Fibroblast of upper back skin (primary cell): ENCODE measurements at places on chromosomes 13 and 19.

DNA sequence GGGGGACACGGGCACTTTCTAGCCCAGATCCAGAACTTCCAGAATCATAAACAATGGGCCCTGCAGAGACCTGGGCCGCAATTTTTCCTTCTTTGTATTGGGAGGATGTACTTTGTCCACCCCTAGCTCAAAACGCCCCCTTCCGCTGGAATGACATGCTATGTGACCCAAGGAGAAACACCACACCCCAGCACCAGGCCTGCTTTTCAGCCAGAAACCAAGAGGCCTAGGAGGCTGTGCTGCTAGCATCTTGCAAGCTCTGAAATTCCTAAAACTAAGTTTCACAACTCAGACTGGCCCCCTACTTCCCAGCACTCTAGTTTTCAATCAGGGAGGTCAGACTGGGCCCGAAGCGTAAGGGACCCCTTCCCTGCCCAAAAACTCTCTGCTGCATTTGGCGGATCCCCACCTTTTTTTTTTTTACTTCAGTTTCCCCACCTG lies 538 bp downstream of the LSM4 start:
- peak; percentile 65 for DNase-seq

GRCh38 chr19:9849791-9850190 lies 14.7 kb downstream of the PIN1 start:
- no peak for DNase-seq

- DNase-seq: no peak
Observed at GRCh38 chr19:35085947-35086346, 29.7 kb upstream of the FXYD3 start.

GRCh38 chr19:28519952-28520861 lies 692.7 kb downstream of the UQCRFS1 start:
- DNase-seq: no peak

- peak; percentile 61 for DNase-seq
Observed at GRCh38 chr19:5627395-5627904, 4.6 kb downstream of the SAFB start.

DNA sequence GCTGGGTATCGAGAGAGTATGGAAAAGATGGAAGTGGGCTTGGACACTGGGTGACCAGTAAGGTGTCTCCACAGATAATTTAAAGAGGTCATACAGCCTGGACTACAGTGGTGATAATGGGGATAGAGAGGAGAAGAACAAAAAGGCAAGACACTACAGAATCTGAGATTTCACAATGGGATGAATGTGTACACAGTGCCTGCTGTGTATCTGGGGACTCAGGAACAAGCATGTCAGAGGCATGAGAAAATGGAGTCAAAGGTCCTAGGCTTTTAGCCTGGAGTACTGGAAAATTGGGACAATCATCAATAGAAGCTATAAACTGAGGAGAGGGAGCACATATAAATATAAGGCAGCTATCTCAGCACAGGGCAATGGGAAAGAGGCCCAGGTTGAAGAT lies 69.4 kb downstream of the TSC22D1 start:
- no peak for DNase-seq

DNA sequence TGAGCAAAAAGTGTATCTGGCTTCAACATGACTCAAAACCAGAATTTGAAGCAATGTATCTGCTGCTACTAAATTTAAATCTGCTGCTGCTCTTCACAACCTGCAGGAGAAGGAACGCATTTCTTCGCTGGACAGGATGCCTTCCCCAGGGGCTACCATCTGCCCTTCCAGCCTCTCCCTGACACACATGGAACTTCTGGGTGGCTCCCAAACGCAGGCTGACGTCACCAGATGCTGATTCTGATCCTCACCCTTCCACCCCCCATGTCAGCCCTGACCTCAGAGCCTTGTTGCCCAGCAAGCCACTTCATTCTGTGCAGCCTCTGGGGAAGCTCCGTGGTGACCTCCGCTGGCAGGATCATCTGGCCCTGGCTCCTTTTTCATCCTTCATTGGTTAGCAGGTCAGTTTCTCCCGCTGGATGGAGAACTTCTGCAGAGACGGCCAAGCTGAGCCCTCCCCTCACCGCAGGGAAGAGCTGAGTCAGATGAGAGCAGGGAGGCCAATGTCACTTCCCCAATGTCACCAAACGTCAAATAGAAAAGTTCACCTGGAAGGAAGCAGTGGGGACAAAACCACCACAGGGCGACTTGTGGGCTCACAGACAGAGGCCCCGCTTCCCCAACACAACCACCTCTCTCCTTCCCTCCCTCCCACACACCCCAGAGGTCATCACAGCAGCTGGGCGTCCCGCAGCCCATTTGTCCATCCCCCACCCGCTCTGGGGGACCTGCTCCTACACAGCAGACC lies 14.0 kb upstream of the RAB20 start:
- no peak for DNase-seq

DNA sequence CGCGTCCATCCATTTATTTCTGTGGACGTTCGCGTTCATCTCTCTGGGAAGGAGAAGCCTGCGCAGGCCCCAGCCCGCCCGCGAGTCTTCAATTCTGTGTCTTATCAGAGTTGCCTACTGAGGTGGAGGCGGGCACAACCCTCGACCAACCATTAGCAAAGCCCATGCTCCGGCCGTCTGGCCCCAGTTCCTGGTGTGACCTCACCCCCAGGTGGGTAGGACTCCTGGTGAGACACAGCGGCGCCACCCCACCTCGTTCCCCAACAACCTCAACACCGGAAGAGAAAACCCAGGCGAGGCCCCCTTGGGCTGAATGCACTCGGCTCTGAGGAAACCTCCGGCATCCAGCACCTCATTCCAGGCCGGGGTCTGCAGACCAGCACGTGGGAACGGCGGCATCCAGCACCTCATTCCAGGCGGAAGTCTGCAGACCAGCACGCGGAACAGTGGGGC lies 14.7 kb downstream of the ZNF787 start:
- DNase-seq: no peak

- peak; percentile 53 for DNase-seq
Observed at GRCh38 chr13:32905063-32905863, 111.0 kb upstream of the KL start.

DNA sequence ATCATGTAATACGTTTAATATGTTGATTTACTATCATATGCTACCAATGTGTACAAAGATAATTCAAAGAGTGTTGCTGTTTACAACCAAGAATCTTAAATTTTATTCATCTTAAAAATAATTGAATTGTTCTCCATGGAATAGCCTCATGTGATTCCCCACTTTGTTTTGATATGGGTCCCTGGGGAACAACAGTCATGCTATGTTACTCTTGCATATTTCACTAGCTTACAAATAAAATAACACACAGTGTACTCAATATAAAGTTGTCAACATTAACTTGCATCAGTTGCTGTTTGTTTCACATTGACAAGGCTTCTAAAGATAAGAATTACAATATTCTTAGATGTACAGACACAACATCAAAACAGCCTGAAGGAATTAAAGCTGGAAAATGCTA lies 2.3 kb downstream of the ENOX1 start:
- DNase-seq: no peak
